ENCODE measurements at places on chromosomes 16 and 17.
A peak's percentile ranks its signal among the peaks of the same experiment; 100 is the strongest.

- no peak for DNase-seq
These were observed 258.7 kb downstream of the MRTFB start for GRCh38 chr16:14329727-14330350.

- no peak for DNase-seq
These were observed 58.0 kb downstream of the PITPNC1 start for GRCh38 chr17:67435122-67435521.

- no peak for DNase-seq
These were observed 86.9 kb downstream of the RBBP6 start for GRCh38 chr16:24626256-24626655.

DNA sequence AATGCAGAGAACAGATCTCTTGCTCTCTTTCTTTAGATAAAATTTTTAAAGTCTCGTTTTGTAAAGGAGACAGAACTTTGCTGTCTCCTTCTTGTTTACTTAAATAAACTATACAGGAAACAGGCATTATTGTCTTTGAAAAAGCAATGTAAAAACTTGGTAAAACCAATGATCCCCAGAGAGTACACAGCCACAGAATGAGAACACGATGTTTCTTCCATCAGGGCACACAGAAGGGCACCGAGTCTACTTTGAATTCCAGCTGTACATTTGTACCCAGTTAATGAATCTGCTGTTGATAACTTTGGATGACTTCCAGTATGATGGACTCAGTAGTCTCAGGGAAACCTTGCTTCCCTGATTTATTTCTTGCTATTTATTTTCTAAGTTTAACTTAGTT lies 8.1 kb upstream of the TMEM100 start:
- no peak for DNase-seq

GRCh38 chr16:83458612-83459011 lies 349.2 kb upstream of the HSBP1 start:
- peak; percentile 38 for DNase-seq
